ENCODE measurements at places on chromosomes 12 and 14.

DNA sequence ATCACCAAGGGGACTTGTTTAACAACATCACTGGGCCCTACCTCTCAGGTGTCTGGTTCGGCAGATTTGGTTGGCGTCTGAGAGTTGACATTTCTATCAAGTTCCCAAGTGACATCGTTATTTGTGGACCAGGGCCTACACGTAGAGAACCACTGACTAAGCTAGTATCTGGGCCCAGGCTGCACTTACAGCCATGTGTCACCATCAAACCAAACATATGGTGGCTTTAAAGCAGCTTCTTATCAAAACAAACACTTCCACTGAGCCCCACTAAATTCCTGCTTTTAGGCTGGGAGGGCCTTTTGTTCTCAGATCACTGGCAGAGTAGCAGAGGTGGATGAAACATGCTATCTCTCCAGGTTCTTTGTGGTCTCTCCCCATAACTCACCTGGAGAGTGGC is 220.5 kb downstream of the PELI2 start:
- DNase-seq = no peak

GRCh38 chr14:93533842-93534241 is 103.1 kb downstream of the UNC79 start:
- no peak for DNase-seq

DNA sequence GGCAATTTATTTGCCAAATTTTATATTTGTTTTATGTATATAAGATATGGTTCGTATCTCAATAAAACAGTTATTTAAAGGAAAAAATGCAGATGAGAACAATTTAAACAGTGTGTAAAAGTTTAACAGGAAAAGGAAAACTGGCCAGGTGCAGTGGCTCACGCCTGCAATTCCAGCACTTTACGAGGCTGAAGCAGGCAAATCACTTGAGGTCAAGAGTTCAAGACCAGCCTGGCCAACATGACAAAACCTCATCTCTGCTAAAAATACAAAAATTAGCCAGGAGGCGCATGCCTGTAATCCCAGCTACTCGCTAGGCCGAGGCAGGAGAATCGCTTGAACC is 22.3 kb downstream of the G2E3 start:
- no peak for DNase-seq

DNA sequence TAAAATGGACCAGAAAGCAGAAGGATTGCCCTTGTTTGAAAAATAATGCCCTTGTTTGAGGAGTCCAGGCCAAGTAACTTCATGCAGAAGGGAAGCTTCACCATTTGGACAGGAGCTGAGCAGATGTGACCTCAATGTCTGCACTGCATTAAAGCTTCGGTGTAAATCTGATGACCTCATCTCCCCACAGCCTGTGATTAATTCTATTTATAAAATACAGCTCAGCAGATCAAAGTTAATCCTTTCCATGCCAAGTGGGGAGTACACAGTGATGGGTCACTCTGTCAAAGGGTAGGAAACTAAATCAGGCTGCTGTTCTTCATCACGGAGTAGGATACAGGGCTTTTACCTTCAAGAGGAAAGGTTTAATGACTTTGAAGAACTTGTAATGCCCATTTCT is 533.7 kb downstream of the RPS29 start:
- no peak for DNase-seq

GRCh38 chr14:96804895-96805294 is 7.7 kb downstream of the VRK1 start:
- no peak for DNase-seq

DNA sequence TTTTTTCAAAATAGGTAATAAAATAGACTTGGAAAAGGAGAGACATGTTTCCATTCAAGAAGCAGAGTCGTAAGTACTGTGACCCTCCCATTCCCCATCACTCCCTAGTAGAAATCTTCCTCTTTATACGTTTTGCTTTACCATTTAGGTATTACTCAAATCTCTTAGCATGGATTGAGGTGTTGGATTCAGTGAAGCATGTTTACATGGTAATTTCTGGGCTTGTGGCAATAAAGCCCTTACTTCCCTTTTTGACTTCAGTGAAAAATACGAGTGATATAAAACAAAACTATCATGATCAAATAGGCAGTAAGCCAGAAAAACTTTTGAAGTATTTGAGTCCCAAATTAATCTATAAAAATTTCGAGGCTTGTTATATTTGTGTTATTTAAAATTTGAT is 27.4 kb downstream of the RAB21 start:
- DNase-seq = no peak

GRCh38 chr14:53652068-53652467 is 304.6 kb downstream of the BMP4 start:
- no peak for DNase-seq

- DNase-seq = no peak
These were observed 102.8 kb downstream of the TGFB3 start for GRCh38 chr14:75879031-75879430.

- no peak for DNase-seq
These were observed 18.7 kb downstream of the NOS1 start for GRCh38 chr12:117342682-117343081.

DNA sequence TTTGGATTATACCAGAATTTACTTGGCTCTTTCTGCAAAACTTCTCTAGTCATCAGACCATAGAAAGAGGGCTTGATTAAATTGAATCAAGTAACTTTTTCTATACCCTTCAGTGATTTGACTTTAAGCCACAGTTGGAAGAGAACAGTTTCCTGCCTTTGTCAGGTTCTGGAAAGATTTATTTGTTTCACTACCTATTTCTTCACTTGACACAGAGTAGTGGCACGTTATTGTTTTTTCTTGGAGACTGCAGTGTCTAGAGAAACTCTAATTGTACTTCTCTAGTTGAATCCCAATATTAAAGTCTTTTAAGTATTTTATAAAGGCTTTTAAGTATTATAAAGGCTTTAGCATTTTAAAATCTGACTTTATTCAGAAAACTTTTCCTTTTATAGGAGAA is 138.1 kb downstream of the TMEM117 start:
- DNase-seq = no peak

All from aorta (tissue), 5 donors.